HT-29 (cell line): ENCODE measurements at places on chromosomes 16 and 17.

GRCh38 chr17:80795090-80795580 lies 196.5 kb upstream of the CHMP6 start:
- DNase-seq: no peak

DNA sequence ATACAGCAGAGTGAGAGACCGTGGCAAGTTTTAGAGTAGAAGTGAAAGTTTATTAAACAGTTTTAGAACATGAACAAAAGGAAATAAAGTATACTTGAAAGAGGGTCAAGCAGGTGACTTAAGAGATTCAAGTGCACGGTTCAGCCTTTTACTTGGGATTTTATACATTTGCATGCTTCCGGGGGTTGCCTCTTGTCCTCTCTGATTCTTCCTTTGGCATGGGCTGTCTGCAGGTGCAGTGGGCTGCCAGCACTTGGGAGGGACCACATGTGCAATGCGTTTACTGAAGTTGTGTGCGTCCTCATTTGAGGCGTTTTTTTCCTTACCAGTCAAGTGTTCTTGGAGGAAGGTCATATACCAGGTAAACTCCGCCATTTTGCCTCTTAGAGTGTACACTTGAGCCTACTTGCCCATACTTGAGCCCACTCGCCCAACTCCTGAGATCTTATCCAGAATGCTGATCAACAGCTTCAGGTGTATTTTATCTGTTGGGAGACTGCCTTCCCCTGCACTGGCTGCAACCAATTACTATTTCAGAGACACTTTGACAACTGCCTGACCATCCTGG lies 195.2 kb downstream of the IRX5 start:
- DNase-seq: no peak

- DNase-seq: no peak
Measured at GRCh38 chr16:81466356-81466980, 21.9 kb downstream of the CMIP start.

GRCh38 chr17:16353317-16354174 lies at the start of gene CENPV:
CENPV (minus strand) TSS chr17:16353469; CDS start chr17:16353436, 33 bp downstream.
- DNase-seq: peak; percentile 42

- DNase-seq: no peak
Measured at GRCh38 chr17:60169921-60170817, 20.4 kb downstream of the CA4 start.

- DNase-seq: no peak
Measured at GRCh38 chr17:31572341-31572740, 180.9 kb downstream of the RAB11FIP4 start.

DNA sequence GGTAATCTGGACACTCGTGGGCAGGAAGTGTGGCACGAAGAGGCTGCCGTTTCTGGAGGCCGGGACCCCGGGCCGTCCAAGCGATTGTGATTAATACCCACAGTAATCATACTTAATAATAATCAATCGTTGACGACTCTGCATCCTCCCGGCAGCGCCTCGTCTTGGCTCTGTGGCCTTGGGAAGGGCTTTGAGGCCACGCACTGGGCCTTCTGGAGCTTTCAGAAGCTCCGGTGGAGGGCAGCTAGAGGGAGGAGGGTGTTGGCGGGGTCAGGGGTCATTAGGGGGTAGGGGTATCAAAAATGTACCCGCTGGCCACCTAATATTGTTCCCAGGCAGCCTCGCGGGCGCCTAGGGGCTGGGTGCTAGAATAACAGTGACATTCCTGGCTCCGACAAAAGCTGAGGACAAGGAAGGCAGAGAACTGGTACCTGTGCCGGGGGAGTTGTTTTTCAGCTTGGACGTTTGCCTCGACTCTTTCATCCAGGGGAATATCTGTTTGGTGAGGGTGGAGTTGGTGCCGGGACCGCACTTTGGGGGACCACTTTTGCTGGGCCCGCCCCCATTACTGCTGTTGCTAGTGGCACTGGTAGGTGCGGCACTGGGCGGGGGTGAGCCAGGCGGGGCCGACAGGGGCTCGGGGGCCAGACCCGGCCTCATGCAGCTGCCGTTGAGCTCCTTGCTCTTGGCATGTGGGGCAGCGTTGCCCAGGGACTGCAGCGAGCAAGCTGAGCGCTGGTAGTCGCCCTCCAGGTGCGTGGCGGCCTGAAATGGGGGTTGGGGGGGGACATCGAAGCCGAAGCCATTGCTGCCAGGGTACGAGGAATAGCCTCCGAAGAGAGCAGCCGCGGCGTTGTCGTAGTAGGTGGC lies 6.9 kb upstream of the HOXB2 start:
- no peak for DNase-seq

DNA sequence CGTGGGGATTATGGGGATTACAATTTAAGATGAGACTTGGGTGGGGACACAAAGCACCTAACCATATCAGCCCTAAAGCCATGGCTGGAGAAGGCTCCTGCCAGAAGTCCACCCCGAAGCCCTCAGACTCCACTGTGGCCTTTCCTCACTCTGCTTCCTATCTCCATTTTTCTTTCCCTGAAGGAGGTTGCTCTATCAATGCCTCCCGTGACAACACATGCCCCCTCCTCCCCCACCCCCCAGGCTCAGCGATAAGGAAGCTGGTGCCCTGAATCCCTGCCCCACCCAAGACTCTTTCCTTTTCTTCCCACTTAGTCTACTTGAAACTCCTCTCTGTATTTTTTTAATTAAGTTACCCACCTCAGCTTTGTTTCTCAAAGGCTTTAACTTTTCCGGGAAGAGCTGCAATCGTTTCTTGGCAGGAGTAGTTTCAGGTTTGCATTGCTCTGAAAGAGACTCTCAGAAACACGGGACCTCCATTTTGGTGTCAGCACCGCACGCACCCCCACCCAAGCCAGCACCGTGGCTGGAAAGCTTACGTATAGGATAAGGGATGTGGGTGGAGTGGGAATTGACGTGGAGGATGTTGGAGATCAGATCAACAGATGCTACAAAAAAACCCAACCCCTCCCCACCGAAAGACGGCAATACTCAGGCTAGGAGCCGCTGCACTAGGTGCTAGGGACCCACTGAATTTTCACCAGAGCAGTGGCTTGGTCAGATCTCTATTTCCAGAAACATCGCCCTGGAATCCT lies 15.2 kb upstream of the CA4 start:
- no peak for DNase-seq

DNA sequence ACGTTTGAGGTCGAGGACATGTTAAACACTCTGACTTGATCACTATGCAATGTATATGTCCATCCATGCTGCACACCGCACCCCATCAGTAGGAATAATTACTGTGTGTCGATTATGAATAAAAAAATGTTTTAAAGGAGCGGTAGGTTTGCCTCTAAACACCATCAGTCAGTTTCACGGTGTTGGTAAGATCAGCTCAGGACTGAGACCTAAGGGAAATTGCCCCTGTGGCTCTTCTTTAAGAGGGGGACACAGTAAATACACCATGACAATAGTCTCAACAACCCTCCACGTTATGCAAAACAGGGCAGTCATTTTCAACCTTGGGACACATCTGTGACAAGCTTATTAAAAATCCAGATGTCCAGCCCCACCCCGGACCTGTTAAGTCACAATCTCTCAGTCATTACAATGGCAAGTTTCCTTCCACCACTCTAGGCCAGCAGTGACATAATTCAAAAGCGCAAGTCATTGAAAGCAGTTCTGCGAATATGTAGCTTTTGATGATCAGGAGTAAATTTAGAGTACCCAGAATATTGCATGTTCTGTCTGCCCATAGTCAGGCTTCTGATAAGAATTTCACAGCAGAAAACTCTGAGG lies 1.2 kb downstream of the ATMIN start:
- peak; percentile 23 for DNase-seq

DNA sequence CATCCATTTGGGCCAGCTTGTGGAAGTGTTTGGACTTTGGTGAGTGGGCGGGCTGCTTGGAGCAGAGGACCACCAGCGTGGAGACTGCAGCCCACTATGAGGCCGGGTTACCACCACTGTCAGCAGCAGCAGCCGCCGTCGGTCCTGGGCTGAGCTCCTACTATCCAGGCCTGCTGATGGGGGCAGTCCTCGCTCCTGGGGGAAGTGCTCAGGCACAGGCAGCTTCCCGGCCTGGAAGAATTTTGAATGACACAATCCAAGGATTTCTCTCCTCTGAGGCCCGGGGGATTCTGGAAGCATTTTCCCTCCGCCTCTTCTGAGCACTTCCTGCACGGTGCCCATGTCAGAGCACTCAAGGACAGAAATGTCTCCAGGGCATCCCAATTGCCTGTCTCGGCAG lies 5.3 kb upstream of the NOD2 start:
- DNase-seq: no peak

DNA sequence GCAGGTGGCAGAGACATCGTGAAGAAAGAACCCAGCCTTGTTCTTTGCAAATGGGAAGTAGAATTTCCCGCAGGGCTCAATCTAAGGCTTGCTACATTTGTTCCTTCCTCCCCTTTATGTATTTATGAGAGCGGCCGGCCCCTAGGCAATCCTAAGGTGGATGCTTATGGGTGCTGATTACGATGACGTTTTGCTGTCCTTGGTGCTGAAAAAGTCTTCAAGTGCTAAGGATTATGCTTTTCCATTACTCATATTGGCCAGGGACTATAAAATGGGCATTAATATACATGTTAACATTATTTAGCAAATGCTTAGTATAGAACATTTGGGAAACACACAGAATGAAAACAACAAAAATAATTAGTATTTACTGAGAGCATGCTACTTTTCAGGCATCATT lies 313.3 kb upstream of the XYLT1 start:
- peak; percentile 3 for DNase-seq

GRCh38 chr16:8923199-8923598 lies 40.5 kb downstream of the USP7 start:
- DNase-seq: no peak

DNA sequence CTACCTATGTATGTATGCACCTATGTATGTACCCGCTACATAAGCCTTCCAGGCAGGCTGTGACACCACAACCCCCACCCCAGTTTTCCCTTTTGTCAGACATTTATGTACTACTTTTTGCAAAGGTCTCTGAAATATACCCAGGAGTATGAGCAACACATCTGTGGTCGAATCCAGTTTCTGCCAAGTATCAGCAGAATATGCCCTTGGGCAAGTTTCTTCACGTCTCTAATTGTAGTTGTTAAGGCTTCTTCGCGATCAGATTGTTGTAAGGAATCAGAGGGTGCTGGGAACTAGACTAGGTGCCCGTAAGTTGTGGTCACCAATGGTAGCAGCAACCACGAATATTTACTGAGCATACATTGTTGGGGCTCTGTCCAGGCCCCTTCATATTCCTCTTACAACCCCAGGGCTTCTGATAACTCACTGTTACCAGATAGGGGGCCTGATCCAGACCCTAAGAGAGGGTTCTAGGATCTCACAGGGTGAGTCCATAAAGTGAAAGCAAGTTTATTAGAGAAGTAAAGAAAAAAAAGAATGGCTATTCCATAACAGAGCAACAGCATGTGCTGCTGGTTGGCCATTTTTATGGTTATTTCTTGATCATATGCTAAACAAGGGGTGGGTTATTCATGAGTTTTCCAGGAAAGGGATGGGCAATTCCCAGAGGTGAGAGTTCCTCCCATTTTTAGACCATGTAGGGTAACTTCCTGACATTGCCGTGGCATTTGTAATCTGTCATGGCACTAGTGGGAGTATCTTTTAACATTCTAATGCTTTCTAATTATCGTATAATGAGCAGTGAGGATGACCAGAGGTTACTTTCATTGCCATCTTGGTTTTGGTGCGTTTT lies 16.6 kb downstream of the NUDT7 start:
- DNase-seq: no peak

DNA sequence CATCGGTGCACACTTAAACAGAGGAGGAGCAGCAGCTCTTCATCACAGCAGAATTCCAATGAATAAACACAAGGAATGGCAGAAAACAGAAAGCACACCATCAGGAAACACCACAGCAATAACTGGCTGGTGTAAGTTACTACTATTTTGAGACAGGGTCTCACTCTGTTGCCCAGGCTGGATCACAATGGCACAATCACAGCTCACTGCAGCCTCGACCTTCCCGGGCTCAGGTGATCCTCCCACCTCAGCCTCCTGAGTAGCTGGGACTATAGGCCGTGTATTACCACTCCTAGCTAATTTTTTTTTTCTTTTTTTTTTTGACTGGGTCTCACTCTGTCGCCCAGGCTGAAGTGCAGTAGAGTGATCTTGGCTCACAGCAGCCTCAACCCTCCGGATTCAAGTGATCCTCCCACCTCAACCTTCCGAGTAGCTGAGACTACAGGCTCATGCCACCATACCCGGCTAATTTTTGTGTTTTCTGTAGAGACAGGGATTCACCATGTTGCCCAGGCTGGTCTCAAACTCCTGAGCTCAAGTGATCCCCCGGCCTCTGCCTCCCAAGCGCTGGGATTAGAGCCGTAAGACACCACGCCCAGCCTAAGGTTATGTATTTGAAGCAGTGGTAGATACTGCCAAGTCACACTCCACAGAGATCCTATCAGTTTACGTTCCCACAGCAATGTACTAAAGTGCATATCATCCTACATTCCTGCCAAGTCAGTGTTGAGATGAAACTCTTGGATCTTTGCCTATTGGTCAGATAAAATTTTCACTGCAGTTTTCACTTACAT lies 20.7 kb downstream of the TRAP1 start:
- peak; percentile 2 for DNase-seq

- peak; percentile 94 for DNase-seq
Measured at GRCh38 chr17:56110463-56111135, 42.7 kb upstream of the ANKFN1 start.

GRCh38 chr16:64406770-64407181 lies 715.1 kb downstream of the CDH11 start:
- DNase-seq: no peak

- DNase-seq: no peak
Measured at GRCh38 chr17:5610956-5611355, 26.6 kb upstream of the NLRP1 start.

DNA sequence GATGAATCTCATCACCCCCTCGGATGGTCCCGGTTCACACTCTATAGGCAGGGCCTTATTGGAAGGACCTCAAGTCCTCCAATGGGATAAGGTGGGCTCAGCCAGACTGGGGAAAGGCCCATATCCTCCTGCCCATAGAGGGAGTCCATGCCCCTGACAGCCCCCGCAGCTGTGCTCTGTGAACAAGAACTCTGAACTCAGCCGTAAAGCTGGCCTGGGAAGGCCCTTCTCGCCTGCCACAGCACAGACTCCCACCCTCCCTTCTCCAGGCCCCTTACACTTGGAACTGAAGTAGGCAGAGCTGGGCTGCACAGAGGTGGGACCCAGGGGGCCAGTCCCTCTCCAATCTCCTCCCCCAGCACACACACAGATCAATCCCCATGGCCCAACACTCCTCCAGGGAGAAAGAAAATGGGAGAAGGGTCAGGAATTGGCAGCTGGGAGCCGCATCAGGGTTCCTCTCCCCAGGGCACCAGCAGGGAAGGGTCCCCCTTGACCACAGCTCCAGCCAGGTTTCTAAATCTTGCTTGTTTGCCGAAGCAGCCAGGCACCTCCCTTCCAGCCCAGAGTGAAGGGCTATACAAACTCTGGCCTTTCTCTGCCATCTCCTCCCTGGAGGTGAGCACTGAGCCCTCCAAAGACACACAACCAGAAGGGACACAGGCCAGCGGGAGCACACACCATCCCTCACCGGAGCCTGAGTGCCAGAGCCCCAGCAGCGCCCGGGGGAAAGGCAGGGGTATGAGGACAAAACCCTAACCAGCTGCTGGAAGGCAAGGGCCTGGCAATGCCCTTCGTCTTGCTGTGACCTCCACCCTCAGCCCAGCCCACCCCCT lies 454.1 kb downstream of the SOX9 start:
- no peak for DNase-seq

GRCh38 chr17:29196769-29197515 lies 16.7 kb upstream of the MYO18A start:
- no peak for DNase-seq
